ENCODE measurements at places on chromosomes 1 and 21. TPM values are rescaled to one million over a fixed set of nuclear protein-coding genes. Genes with fewer than 3 reads are reported as not detected.

Gene L1TD1
- not detected for total RNA-seq

Gene PLEKHN1
- 3.8 TPM for total RNA-seq

Gene MX2
- total RNA-seq, result 54.4 TPM

Gene CRP
- not detected for total RNA-seq

Gene EFHD2
- 52.3 TPM for total RNA-seq

Gene ZNF362
- 20.0 TPM for total RNA-seq

Gene COL8A2
- not detected for total RNA-seq

Gene MPZ
- total RNA-seq, result 6.1 TPM

Gene OLIG1
- not detected for total RNA-seq

Gene PRAMEF4
- not detected for total RNA-seq

Gene KCNA3
- total RNA-seq, result 84.1 TPM

All from activated naive CD4-positive, alpha-beta T cell treated with anti-CD3 and anti-CD28 coated beads, Interleukin-2, amount 10 ng/mL, durations not matched to agents 5 hours and 36 hours (primary cell).